ENCODE measurements at places on chromosomes 5 and 9. TPM values are rescaled to one million over a fixed set of nuclear protein-coding genes. Genes with fewer than 3 reads are reported as not detected.

The ERAP2 gene
- total RNA-seq, result not detected

The ORM1 gene
- total RNA-seq, result not detected

The SYK gene
- total RNA-seq, result 1.4 TPM

- no peak for DNase-seq
Observed at GRCh38 chr5:38032149-38032548, 192.3 kb upstream of the GDNF start.

DNA sequence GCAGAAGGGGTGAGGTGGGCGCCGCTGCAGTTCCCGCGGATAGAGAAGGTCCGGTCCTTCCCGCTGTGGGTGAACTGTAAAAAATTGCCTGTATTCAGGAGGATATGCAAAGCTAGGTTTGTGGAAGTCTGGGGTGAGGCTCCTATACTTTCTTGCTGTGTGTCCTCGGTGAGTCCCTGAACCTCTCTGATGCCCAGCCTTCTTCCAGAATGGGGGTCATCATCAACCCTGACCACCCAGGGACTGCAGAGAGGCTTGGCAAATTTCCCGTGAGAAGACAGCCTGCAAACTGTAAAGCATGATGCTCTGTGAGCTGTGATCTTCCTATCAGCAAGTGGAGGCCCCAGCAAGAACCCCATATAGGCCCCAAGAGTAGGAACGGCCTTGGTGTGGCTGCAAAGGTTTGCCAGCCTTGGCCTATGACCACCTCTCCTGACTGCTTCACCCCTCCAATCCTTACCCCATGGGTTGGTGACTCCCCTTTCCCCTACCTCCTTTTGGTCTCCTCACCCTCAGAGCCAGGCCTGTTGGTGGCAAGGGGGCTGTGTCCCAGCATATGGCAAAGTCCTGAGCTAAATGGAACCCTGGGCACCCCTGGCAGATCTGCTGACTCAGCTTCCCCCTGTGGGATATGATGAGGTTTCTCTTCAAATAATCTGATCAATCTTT, 760 bp downstream of the ALDH1B1 start:
- DNase-seq, result no peak

- DNase-seq, result no peak
Observed at GRCh38 chr9:37938121-37938891, 34.4 kb upstream of the SLC25A51 start.

DNA sequence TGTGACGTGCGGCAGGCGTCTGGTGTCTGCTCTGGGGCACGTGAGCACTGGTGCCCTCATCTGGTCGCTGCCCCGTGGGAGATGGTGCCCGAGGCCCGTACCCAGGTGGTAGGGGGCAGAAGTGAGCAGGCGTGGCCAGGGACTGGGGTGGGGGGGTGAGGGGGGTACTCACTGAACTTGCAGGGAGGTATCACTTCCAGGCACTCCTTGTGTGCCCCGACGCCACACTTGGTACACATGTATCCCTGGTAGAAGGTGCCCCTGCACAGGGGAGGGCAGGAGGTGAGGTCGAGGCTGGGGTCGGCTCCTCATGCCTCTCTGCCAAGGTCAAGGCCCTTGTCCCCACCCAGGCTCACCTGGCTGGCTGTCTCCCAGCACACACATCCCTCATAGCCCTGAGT, 45.2 kb upstream of the SARDH start:
- no peak for DNase-seq

- no peak for DNase-seq
Observed at GRCh38 chr9:128026773-128027541, 40.2 kb downstream of the NAIF1 start.

DNA sequence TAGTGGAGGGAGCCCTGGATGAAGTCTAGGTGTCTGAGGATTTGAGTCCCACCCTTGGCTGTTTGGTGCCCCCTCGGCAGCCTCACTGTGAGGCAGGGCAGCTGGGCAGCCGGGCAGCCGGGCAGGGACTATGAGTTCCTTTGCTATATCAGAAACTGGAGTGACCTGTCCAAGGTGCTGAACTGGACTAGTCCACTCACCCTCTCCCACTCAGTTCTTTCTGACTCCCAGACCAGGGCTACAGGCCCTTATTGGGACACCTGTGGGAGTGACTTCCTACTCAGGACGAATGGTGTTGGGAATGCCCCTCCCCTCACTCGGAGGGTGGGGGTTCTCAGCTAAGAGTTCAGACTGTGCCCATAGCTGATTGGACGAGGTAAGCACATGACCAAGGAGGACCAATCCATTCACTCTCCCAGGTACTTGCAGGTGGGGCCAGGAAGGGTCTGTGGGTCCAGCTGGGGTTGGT, 34.1 kb upstream of the RAPGEF1 start:
- peak; percentile 78 for DNase-seq

DNA sequence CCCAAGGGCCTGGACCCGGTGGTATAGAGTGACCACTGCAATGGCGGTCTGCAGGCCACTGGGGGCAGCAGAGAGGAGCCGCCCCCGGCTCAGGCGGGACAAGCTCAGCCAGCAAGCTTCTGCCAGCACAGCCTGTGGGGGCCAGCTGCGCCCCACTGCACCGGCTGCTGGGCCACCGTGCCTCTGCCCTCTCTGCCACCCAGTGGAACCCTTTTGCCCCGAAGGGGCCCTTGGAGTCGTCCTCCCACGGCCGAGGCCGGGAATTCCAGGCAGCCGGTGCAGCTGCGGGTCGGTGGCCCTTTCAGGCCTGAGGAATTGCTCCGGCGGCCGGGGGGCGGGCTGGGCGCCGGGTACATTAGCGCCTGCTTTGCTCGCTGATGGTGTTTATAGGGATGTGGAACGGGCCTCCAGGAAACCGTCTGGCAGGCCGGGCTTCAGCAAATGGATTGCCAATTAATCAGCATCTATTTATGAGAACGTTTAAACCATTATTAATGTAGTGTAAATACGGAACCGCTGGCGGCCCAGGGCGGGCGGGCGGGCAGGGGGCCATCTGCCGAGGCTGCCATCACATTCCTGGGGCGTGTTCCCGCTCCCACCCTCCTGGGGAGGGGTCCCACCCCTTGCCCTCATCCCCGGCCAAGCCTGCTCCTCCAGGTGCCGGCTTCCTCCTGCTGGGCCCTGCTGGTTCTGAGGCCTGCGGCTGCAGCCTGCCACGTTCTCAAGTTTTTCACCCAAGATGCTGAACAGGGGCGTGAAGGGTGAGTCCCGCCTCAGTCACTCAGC, 127.4 kb downstream of the BARX1 start:
- peak; percentile 69 for DNase-seq

- peak; percentile 6 for DNase-seq
Observed at GRCh38 chr9:136399176-136400037, 563 bp downstream of the SNAPC4 start.

- no peak for DNase-seq
Observed at GRCh38 chr9:134811079-134811672, 69.4 kb upstream of the FCN2 start.

DNA sequence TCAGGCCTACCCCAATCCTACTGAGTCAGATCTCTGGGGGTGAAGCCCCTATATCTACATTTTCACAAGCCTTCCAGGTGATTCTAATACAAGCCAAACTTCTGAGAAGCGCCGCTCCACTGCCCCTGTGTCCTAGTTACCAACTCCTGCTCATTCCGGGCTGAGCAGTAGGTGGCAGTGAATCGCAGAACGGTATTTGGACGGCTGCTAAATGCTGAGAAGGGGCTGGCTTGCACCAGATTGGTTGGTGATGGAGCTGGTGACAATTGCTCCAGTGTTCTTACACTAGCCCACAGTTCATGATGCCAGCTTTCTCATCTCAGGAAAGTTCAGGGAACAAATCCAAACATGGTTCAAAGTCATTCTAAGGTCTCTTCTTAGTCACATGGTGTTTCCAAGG, 31.1 kb upstream of the FGF1 start:
- peak; percentile 56 for DNase-seq
